ENCODE measurements at places on chromosomes 16 and 17.

DNA sequence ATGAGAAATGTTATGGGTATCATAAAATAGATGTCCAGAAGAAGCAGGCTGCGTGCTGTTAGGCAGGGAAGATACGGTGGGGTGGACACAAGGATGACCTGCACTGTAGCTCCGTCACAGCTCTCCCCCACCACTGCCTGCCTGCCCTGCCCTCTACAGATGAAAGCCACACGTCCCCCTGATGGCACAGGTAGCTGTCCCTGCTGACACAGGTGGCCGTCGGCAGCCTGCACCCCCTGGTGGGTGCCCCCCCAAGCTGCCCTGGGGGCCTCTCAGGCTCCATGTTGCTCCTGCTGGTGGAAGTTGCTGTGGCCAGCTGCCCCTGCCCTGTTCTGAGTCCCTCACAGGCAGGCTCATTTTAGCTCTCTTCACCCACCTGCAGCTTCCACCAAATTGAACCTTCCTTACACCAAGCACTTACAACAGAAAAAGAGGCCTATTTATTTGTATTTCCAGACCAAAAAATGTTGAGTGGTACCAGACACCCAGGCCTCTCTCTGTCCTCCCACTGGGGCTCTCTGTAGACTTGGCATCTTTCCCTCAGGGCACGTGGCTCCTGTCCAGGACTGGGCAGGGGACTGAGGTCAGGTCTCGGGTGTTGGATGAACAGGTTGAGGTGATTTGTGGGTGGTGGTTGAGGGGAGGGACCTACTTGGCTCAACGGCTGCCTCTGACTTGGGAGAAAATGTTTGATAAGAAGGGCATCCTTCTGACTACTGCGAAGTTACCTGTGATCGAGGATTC, 50.1 kb upstream of the CACNG5 start:
- no peak for DNase-seq

DNA sequence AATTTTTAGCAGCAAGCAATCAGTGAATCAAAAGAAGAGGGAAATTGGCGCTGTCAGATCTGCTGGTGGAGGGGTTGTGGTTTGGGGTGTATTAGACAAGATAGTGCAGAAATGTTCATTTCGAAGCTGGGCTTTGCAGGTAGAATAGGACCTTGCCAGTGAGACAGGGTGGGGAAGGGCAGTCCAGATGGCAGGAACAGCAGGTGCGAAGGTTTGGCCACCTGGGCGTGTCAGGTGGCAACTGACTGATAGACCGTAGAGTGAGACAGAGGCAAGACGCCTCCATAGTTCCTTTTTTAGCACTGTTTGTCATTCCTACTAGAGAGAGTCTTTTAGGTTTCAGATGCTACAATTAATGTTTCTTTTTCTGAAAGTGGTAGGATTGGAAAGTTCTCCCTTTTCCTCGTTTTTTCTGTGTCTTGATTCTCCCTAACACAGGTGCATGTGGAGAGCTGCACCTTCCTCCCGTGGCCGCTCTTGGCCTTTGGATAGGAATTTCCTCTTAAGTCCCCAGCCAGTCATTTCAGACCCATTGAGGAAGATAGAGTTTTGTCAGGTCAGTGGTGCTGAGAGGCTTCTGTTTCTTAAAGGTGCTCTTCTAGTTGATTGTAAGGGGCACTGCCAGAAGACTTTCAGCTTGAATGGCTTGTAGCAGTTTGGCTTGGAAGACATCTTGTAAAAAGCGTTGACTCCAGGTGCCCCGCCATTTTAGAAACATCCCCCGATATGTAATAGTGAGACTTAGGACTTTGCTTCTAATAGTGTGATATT, 315.6 kb downstream of the SNX29 start:
- DNase-seq = no peak

DNA sequence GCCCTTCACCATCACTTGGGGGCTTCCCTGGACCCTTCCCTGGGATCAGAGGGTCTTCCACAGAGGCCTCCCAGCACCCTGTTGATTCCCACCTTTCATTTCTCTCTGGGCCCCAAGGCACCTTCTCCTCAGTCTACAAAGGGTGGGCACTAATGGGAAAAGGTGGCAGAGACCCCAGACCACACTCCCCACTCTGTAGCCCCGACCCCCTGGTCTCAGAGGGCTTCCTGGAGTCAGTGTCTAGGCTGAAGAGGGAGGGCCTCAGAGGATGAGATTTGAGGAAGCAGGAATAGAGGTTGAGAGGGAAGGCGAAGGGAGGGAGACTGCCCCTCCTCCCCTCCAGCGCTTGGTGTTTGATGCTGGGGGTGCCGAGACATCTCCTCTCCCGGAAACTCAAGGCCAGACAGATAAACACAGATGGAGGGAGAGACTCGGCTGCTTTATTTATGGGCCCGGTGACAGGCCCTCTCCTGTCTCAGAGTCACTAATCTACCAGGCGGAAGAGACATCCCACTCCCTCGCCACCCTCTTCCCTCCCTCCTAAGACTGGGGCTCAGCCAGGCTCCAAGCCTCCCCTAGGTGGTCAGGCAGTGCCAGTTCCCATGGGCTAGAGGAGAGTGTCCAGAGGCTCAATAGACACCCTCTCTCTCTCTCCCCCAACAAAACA, 18.5 kb upstream of the SP2 start:
- DNase-seq = no peak

- no peak for DNase-seq
Observed at GRCh38 chr17:50798424-50799288, 31.3 kb upstream of the ANKRD40CL start.

DNA sequence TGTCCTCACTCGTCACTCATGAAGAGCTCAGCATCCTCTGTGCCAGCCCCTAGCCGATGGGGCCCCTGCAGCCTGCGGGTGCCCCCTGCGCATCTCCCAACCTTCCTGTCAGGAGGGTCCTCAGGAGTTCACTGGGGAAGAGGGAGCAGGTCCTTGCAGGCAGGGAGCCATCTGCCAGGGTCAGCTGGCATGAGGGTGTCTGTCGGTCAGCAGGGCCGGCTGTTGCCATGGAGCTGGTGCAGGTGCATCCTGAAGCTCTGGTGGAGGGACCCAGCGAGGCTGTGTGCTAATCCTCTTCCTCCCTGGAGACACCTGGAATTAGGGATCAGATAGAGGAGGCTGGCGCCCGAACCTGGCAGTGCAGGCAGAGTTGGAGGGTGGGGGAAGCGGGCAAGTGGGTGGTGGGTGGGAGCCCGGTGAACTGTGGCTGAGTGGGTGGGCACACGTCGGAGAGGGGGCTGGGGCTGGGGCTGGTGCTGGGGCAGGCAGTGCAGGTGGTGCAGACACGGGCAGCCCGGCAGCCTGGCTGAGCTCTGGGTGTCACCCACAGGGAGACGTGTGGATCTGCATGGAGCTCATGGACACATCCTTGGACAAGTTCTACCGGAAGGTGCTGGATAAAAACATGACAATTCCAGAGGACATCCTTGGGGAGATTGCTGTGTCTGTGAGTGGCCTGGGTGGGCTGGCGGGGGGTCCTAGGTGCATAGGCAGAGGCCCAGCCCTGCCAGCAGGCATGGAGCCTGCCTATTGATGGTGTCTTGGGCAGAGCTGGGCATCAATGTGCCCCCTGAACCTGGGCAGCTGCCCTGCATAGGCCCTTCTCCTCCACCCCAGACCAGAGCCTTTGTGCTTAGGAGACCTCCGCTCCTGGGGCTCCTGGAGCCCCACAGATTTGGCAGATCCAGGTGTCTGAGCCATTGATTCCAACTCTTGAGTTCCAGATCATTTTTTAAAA, 17.4 kb downstream of the MAP2K3 start:
- DNase-seq = no peak

- no peak for DNase-seq
Observed at GRCh38 chr17:38439436-38439835, 11.2 kb downstream of the ARHGAP23 start.

- no peak for DNase-seq
Observed at GRCh38 chr16:87245511-87245910, 71.7 kb downstream of the C16orf95 start.

GRCh38 chr16:86523166-86523740, 12.9 kb downstream of the FOXF1 start:
- DNase-seq = no peak

DNA sequence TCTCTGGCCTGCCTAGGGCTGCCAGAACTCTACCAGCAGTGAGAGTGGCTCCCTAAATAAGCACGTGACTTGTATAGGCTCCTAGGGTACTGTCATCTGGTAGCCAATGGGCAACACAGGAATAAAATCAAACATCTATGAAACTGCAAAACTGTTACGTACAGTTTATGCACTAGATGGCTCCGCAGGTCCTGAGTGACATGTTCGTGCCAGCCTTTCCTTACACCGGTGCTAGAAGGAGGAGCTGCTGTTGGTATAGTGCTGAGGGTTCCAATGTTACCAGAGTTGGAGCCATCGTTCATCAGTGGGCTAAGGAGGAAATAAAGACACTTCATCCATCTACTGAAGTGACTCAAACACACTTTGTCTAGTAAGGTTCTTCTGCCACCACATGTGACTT, 63.2 kb upstream of the TRAP1 start:
- no peak for DNase-seq

DNA sequence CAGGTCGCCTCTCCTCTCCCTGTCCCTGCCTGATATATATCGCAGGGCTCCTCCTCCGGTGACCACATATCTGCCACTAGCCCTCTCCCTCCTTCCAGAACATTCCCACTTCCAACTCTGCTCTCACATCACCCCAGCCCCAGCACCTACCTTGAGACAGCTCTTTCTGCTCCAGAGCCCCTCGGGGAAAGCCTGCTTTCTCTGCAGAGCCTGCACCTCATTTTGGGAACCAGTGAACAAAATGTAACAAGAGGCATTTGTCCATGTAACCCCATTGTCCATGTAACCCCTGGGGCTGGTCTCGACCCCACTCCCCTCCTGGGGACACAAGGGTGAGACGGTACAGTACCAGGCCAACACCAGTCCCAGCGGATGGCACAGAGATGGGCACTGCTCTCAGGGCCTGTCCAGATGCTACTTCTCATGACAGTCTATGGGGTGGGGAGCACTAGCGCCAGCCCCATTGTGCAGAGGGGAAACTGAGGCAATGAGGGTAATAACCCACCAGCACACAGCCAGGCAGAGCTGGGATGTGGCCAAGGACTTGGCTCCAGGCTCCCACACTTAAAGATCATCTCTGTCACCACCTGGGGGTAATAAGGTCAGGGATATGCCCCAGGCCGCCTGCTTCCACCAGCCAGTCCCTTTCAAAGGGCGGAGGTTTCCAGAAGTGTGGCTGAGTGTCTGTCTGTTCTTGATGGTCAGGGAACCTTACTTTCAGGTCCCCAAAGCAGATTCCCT, 42.9 kb downstream of the TBC1D16 start:
- DNase-seq = no peak

DNA sequence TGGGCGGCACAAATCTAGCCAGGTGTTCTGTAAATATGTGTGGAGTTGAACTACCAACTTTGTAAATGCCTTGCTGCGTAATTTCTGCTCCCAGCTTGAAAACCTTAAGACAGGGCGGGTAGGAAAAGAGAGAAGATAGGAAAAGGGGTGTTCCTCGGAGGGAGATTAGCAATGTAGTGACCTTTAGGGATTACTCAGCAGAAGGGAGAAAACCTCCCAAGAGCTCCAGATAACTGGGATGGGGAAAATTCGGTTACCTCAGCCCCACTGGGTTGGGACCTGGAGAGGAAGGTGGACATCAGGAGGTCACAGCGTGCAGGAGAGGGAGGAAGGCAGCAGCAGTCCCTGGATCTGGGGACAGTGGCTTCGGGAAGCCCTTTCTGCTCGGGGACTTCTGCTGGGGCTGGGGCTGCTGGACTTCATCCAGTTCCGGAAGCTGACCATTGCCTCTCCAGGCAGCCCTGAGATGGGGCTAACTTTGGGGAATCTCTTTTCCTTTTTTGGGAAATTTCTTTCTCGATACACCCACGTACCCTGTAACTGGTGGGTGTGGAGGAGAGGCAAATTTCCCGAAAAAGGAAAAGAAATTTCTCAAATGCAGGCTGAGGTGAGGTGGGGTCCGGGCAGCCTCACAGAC, 39.2 kb downstream of the MPRIP start:
- DNase-seq = no peak

DNA sequence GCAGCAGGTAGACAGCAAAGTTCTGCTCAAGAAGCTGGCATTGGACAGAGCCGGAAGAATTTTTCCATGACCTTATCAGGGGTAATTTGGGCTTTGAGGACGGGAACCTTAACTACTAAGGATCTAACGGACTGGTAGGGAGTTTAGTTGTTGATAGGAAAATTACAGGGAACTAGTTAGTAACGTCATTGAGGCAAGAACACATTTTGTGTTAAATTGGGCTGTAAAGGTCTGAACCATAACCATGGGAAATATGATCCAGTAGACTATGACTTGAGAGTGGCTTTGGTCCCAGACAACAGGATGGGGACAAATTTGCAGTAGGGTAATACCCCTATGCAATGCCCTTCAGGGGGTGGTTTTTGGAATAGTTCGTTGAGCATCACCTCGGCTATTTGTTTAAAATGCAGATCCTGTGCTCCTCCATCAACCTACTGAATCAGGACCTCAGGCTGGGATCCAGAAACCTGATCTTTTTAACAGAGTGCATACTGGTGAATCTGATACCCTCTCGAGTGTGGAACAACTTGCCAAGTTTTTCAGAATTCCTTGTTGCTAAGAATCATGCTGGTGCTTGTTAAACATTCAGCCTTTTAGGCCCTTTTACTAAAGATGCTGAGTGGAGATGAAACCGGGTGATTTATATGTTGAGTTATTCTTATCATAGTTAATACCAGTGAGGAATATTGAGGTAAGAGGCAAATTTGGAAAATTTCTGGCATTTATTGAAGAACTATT, 255.1 kb downstream of the MAP2K6 start:
- no peak for DNase-seq

DNA sequence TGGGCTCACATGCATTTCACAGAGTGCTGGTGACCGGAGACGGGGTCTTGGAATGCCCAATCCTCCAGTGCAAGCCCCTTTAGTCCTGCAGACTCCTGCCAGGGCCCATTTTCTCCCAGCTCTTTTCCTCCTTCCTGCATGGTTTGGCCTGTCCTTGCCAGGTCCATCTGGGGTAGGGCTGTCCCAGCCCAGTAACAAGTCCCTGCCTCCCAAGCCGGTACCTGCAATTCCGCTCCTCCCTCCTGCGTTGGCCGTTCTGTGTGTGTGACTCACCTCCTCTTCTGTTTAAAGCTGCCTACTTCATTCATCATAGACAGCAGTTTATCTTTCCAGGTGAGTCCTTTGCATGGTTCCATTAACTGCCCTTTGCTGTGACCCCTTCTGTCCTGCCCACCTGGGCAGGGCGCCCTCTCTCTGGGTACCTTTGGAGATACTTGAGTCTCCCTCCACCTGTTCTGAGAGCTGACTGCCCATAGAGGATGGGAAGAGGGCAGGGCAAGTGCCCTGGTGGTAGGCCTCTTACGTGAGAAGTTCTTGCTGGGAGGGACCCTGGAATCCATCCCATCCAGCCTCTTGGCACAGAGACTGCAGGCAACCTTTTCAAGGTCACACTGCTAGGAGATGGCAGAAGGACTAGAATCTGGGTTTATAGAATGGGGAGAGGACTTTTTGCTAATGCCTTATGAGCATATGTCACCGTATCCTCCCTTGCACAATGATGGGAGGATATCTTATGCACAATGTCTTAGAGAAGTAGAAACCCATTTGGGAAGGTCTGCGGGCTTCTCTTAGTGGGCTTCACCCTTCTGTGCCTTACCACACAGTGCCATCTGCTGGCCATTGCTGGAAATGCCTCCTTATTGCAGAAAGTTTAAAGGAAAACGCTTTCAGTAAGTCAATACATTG, 29.7 kb upstream of the LGALS9 start:
- peak; percentile 61 for DNase-seq
